Coronary artery (tissue), 2 donors: ENCODE measurements at places on chromosomes 12 and 14.

DNA sequence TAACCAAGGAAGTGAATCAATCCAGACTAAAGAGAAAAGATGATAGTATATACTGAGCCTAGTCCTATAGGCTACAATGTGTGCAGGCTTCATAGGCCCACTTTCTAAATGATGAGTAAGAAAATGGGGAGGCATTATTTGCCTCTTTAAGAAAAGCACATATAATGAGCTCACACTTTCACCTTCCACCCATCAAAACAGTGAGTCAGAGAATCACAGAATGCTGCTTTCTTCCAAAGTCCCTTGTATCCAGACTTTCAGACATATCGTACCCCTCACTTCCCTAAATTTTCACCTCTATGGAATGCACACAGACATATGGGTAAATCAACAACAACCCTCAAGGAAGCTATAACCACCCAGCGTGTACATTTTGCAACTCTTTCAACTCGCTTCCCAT lies 286.4 kb upstream of the PRKD1 start:
- DNase-seq: no peak

GRCh38 chr12:94750864-94751263 lies 100.5 kb upstream of the TMCC3 start:
- no peak for DNase-seq

DNA sequence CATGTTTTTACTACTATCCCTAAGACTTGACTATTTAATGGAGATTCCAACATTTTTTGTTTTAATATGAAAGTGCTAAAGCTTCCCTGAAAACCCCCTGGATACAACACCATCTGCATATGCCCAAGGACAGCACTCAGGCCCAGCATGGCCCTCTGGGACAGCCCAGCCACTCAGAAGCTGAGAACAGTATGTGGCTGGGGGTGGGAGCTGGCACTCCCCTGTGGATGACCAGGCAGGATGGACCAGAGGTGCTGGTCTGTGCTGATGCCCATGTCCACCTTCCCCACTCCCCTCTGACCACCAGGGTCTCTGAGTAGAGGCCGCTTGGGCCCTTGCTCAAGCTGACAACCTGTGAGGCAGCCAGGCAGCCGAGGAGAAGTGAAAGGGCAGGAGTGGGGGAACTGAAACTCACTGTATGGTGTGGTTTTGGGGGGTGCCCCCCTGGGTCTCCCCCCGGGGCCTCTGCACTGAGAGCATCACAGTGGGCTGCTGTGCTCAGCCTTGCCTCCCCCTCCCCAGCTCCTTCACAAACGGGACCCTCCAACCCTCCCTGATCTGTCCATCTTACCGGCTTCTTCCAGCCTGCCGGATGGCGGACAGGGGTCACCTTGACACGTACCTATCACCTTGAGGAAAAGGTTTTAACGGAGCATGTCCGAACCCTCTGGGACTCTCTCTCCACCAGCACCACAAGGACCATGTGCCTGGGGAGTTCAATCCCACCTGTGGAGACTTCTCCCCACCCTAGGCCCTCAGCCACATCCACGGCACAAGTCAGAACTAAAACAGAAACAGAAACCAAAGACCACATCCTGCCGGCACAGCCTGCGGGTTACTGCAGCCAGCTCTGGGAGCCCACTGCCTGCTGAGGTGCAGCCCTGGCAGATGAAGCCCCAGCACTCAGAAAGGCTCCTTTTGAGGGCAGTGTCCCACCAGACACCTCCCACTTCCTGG lies at the start of gene TMEM229B:
TMEM229B (minus strand) TSS at position 785 of the 957 bp plus-strand sequence. CDS start 14,798 bp downstream, outside the sequence.
- no peak for DNase-seq

GRCh38 chr12:124655048-124655697 lies 87.8 kb upstream of the NCOR2 start:
- DNase-seq: no peak

DNA sequence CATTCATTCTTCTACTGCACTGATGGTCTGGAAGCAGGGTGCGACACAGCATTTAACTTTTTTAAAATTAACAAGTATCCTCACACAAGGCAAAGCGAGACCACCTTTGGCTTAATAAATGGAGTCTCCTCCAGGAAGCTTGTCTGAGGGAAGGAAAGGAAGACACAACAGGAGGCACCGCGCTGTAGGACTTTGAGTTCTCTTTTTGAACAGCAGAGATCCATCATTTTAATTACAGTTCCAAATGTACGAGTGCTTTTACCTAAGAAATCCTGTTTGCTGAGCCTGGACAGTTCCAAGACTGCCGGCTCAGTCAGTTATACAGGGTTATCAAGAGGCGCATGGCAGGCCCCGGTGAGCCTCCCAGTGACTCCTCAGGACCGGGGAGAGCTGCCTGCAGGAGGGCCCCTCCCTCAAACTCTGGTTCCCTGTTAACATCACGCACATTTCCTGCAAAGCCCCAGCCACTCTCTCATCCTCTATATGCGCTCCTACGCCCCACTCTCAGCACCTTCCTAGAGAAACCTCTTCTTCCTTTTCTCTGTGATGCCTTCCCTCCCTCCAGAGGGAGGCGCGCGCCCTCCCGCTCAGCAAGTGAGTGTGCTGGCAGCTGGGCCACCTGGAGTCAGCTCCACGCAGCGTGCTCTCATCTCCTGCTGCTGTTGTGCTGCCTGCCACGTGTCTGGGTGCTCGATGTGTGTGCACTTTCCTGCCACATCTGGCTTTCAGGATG lies 46.1 kb downstream of the STX2 start:
- no peak for DNase-seq

- no peak for DNase-seq
Measured at GRCh38 chr14:39768589-39768988, 336.4 kb upstream of the FBXO33 start.

GRCh38 chr14:21626491-21627230 lies 8.1 kb downstream of the OR10G2 start:
- DNase-seq: no peak
